Regular cardiac myocyte (primary cell): ENCODE measurements at places on chromosomes 16 and 17. TPM values are rescaled to one million over a fixed set of nuclear protein-coding genes. Genes with fewer than 3 reads are reported as not detected.

The TOX3 gene
- under 0.01 TPM in 1 of 2 replicates, not detected in the other for total RNA-seq

The MEIOC gene
- total RNA-seq: under 0.01 TPM in 2 replicates

The HOXB8 gene
- under 0.01 TPM in 2 replicates for total RNA-seq

The PHAF1 gene
- 8.2 and 11.1 TPM in 2 replicates for total RNA-seq

The PIRT gene
- total RNA-seq: not detected in 2 replicates

The TBC1D3B gene
- 0.56 TPM in 1 of 2 replicates, not detected in the other for total RNA-seq

The PLLP gene
- under 0.01 TPM in 1 of 2 replicates, not detected in the other for total RNA-seq

The TNP2 gene
- not detected in 2 replicates for total RNA-seq
